ENCODE measurements at places on chromosomes 12 and 14.

DNA sequence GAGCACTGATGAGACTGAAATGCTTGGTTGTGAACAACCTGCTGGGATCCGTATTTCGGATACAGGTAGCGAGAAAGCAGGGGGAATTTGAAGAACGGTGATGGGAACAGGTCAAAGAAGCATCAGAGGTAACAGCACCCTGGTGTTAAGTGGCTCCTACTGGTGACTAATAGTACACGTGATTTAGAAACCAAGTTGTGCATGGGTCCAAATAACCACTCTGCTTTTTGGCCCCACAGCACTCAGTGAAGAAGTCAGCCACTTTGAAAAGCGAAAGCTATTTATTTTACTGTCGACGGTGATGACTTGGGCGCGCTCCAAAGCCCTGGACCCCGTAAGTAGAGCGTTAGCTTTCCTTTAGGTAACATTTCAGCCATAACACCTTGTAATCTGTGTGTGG lies 16.7 kb downstream of the AK7 start:
- no peak for DNase-seq

- DNase-seq, result no peak
Measured at GRCh38 chr12:55624056-55624455, 12.6 kb upstream of the OR10P1 start.

DNA sequence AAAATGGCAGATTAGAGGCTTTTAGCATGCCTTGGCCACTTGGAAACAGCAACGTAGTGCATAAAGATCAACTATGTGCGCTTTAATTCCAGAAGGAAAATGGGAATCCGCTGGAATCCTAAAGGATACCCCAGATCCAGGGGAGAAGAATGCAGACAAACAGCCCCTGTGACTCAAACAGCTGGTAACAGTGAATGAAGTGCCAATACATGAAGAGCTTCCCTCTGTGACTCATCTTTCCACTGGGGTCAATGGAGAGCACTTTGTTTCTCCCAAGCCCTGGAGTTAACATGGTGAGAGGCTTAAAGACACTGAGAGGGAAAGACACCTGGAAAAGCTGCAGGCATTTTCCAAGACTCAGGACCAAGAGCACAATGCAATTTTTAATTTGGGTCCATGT lies 263.1 kb downstream of the CEP128 start:
- DNase-seq, result no peak

- no peak for DNase-seq
Measured at GRCh38 chr12:103547929-103548328, 39.1 kb upstream of the STAB2 start.

DNA sequence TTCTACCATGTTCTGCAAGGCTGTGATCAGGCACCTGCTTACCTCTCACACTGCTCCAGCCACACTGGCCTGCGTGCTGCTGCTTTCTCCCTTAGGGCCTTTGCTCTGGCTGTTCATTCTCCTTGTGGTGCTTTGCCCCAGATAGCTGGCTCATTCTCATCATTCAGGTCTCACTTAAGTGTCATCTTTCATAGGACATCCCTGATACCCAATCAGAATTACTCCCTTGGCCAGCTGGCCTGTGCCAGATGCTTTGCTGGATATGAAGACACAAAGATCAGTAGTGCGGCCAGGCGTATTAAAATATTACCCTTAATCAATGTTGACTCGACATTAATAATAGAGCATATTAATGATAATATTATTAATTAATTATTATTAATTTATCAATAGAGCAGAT lies 143.8 kb upstream of the FGD4 start:
- DNase-seq, result no peak

DNA sequence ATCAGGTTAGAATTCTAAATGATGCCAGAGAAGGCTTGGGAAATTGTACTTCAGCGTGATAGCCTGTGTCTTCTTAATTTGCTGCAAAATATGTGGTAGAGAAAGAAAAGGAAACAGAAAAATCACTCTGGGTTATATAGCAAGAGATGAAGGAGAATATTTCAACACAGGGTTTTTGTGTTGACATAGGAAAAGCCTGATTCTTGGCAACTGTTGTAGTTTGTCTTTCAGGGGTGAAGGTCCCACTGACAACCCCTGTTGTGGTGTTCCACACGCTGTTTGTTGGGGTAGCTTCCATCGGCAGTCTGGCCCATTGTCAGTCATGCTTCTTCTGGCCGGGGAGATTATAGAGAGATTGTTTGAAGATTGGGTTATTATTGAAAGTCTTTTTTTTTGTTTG lies 13.8 kb upstream of the SLCO1C1 start:
- DNase-seq, result no peak

- DNase-seq, result no peak
Measured at GRCh38 chr12:57214398-57214781, 2.2 kb upstream of the NXPH4 start.

- no peak for DNase-seq
Measured at GRCh38 chr12:127607146-127607725, 659.7 kb upstream of the TMEM132C start.

GRCh38 chr12:44307506-44308168 lies 471.8 kb downstream of the TMEM117 start:
- DNase-seq, result no peak

GRCh38 chr14:74407801-74408154 lies 18.2 kb downstream of the SYNDIG1L start:
- DNase-seq, result no peak

DNA sequence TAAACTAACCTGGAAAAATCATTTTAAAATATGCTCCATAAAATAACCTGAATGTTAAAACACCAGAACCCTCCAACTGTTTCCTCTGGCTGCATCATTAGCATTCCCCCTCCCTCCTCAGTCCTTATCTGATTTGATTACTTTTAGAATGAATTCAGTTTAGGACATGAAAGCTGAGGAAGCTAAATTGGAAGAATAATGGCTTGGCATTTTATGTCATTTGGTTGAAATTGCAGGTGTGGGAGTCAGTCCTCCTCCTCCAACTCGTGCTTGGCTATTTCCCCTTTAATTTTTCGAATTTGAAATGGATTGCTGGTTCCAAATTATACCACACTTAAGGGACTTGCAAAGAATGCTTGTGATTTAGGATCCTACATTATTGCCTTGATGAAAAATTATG lies 473.0 kb upstream of the STXBP6 start:
- DNase-seq, result no peak

DNA sequence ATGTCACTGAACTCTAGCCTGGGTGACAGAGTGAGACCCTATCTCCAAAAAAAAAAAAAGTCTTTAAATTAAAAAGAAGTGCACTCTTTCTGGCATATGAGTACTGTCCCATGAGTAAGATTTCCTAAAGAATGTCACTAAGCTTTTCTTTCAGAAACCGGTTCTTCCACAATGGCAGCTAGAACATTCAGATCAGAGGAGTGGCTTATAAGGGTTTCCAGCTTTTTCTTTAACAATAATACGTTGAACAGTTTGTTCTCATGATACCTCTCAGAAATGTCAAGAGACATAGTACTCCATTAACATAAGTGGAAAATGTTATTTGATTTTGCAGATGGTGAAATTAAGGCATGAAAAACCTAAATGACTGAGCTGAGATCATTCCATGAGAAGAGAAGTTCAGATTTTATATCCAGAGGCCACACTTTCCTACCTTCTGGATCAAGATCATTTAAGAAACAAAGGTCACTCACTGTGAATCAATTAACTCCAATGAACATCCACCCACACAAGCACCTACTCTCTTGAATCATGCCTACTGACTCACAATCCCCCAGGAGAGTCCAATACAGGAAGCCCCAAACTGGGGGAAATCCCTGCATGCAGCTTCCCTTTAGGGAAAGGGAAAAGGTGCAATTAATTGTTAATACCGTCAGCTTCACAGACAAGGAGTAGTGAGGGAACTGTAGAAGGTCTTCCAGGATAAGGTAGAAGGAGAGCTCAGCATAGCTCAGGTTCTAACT lies 86.9 kb downstream of the SPTSSA start:
- DNase-seq, result no peak

All from smooth muscle cell of the brain vasculature (primary cell).